ENCODE measurements at places on chromosomes 7 and 10. TPM values are rescaled to one million over a fixed set of nuclear protein-coding genes. Genes with fewer than 3 reads are reported as not detected.

DNA sequence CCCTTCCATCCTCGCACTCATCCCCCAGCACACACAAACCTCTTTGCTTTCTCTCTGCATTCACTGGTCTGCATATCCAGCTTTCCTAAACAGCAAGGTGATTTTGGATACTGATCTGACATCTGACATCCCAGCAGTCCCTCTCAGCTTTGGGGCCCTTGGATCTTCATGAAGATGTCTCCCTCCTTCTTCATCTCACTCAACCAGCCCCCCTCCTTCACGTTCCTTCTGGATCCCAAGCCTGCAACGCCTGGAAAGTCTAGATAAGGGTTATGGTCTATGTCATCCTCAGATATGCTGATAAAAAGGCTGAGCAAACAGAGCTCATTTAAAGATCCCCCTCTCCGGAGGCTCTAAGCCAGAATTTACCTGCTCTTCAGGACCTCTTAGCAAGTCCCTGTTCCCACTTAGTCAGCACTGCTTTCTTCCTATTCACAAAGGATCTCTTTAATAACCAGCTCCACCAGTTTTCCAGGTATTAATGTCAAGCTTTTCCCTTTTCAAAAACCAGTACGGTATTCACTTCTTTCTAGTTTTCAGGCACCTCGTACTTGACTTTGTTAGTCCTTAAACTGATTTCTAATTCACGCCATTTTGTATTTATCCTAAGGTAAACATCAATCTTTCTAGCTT lies 38.9 kb downstream of the CREB3L2 start:
- DNase-seq: no peak

DNA sequence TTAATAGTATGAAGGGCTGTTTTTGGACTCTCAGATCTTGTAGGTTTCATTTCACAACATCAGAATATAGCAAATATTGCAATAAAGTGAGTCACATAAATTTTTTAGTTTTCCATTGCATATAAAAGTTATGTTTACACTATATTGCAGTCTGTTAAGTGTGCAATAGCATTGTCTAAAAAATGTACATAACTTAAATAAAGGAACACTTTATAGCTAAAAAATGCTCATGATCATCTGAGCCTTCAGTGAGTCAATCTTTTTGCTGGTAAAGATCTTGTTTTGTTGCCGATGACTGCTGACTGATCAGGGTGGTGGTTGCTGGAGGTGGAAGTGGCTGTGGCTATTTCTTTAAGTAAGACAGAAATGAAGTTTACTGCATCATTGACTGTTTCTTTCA lies 42.0 kb downstream of the ABCA13 start:
- no peak for DNase-seq

GRCh38 chr10:82558014-82558607 lies 683.1 kb downstream of the NRG3 start:
- no peak for DNase-seq

- DNase-seq: peak; percentile 74
These were observed 1.2 kb downstream of the GPNMB start for GRCh38 chr7:23247603-23248335.

DNA sequence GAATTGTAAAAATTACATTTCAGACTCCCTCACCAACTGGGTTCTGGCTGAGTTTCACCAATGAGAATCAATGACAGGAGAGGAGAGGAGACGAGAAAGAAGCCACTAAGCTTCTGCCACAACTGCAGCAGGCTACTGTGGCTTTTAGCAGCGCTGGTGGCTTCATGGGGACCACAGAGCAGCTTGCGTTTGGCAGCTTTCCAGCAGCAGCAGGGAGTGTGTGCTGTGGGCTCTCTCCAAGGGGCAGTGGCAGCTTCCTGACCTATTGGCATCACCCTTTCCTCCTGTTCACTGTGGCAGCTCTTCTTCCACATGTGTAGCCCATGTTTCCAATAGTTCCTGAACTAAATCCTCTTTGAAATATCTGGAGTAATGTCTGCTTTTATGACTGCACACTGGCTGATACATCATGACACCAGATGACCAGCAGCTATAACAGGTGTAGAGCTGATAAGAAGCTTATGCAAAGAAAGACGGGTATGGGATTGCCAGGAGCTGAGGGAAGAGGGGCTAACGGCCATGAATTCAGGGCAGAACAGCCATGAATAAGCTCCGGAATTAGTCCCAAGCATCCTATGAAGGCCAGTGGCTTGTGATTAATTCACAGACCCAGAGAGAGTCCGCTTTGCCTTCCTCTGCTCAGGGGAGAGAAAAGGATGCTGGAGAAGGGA lies 46.8 kb downstream of the KCNH2 start:
- DNase-seq: no peak

- no peak for DNase-seq
These were observed 202.6 kb upstream of the CTBP2 start for GRCh38 chr10:125362950-125363349.

DNA sequence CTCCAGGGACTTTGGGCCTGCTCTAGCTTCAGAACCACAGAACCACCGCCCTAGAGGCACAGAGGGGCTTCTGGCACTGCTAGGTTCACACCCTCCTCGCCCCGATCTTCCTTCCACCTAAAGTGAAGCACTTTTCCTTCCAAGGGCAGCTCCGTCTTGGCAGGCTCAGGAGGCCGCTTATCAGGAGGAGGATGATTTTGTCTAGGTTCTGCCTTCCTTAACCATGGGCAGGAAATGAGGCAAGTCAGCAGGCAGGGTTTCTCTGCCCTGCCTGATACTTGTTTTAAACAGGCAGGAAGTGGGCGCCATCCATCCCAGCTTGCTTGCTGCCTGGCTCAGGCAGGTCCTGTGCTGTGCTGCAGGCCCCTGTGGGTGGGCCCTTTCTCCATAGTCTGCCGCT lies 8.3 kb upstream of the ATP6V0E2 start:
- DNase-seq: no peak

GRCh38 chr10:132306343-132306685 lies 1.4 kb downstream of the STK32C start:
- no peak for DNase-seq

GRCh38 chr7:7517754-7518153 lies 17.9 kb downstream of the COL28A1 start:
- DNase-seq: no peak

Gene PRXL2A
- 110 TPM for total RNA-seq

Gene SLC18A3
- total RNA-seq: not detected

Gene GIMAP4
- 34.7 TPM for total RNA-seq

Data from Right ventricle myocardium superior (tissue), 1 donor.